ENCODE measurements at places on chromosomes 5 and 9. TPM values are rescaled to one million over a fixed set of nuclear protein-coding genes. Genes with fewer than 3 reads are reported as not detected.

Gene TMEM215
- polyA plus RNA-seq: 0.22 TPM

Gene C5orf63
- polyA plus RNA-seq: 11.6 TPM

DNA sequence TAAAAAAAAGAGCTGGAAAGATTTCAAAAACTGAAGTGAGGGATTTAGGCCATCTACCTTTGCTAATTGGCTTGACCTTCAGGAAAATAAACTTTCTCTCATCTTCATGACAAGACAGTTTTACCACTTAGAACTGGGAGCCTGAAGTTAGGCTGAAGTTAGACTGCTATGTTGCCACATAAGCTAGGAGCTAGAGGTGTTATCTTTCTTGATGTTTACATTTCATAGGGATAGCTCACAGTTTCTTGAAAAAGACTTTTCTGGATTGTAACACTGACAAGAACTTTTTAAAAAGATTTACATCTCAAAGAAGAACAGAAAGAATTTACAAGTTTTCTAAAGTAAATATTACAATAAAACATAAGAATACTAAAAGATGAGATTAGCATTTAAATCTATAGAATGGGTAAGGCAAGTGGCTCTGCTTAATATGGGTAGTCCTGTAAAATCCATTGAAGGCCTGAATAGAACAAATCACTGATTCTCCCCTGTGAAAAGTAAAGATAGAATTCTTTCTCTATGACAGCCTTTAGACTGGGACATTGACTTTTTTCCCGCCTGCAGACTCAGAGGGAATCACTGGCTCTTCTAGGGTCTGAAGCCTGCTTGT, 1665.4 kb upstream of the CDH9 start:
- no peak for DNase-seq

Gene RNF14
- 69.5 TPM for polyA plus RNA-seq

GRCh38 chr5:95181644-95182043, 103.2 kb downstream of the MCTP1 start:
- DNase-seq: no peak

- DNase-seq: no peak
Measured at GRCh38 chr5:96683392-96683791, 21.2 kb downstream of the CAST start.

Gene GRXCR2
- not detected for polyA plus RNA-seq

DNA sequence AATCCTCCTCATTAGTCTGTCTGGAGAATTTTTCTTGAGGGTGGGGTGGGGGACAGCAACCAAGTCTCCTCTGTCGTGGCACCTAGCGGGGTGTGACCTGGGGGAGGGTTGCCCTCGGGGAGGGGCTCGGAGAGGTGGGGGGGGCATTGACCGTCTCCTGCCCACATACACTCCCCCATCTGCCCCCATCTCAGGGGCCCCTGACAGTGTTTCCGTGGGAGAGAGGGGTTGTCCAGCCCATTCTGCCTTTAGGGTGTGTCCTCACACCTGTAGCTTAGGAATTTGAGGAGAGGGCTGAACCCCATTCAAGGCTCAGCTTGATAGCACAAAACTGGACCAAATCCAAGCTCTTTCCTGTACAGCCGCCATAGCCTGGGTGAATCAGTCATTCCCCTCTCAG, 5.9 kb upstream of the CXXC5 start:
- DNase-seq: no peak

Gene FOXD4L5
- 0.29 TPM for polyA plus RNA-seq

- DNase-seq: no peak
Measured at GRCh38 chr5:139664727-139665351, 16.7 kb downstream of the CXXC5 start.

- DNase-seq: no peak
Measured at GRCh38 chr5:8606231-8606630, 737.3 kb downstream of the MTRR start.

- DNase-seq: no peak
Measured at GRCh38 chr9:88180081-88180765, 41.9 kb upstream of the SPATA31C2 start.

Gene CTSV
- polyA plus RNA-seq: 38.4 TPM

DNA sequence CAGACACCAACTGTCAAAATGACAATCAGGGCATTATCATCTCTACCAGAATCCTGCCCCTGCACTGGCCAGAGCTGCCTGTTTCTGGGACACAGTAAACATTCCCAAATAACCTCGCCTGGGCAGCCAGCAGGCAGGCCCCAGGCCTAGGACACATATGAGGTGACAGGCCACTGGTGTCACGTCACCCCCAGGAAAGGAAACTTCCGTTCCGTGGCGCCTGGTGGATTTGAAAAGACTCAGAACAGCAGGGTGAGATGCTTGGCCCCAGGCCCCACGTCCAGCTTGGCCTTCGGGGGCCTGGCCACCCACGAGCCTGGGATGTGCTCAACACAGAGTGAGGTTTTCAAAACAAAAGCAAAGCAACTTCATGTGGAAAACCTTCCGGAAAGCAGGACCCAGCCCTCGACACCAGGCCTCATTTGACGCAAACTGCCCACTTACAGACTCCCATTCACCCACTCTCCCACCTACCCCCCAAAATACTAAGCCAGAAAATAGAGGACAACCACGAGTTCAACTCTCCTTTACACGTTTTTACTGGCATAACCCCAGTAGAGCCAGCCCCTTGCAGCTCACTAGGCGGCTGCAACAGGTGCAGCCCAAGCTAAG, 1.2 kb downstream of the SEMA4D start:
- no peak for DNase-seq

DNA sequence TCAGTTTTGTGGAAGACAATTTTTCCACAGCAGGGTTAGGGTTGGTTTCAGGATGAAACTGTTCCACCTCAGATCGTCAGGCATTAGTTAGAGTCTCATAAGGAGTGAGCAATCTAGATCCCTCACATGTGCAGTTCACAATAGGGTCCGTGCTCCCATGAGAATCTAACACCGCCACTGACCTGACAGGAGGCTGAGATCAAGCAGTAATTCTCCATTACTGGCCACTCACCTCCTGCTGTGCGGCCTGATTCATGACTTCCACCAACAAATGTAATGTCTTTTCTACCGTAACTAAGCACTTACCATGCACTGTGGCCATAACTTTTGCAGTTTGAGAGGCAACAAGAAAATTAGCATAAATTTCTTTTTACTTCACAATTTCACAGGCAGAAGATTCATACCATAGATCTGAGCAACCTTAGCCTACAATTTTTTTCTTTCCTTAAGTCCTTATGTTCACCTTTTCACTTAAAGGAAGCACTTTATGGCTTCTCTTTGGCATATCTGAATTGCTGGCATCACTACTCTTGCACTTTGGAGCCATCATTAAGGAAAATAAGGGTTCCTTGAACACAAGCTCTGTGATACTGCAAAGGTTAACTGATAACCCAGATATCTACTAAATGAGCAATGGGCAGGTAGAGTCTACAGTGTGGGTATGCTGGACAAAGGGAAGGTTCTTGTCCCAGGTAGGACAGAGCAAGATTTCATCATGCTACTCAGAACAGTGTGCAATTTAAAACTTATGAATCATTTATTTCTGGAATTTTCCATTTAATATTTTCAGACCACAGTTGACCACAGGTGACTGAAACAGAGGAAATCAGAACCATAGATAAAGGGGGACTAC, 83.0 kb upstream of the IFNK start:
- no peak for DNase-seq

Gene SLC34A3
- 2.8 TPM for polyA plus RNA-seq

DNA sequence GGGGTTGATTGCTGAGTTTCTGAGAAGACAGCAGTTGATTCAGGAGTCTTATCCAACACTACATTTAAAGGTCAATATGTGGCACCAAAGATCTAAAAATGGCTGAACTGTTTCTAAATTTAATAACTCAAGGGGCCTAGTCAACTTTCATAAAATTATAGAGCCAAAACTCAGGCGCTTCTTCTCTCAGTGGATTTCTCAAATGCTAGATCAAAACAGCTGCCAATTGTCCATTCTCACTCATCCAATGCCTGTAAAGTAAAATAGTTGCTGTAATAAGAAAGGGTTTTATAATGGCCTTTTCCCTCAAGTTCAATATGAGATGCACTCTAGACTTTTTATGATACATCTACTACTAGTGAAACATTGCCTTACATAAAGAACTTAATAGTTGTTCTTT, 26.5 kb downstream of the ADAMTSL1 start:
- DNase-seq: no peak

- no peak for DNase-seq
Measured at GRCh38 chr9:116372786-116373185, 219.2 kb downstream of the PAPPA start.

Gene SPINK13
- polyA plus RNA-seq: 0.17 TPM

DNA sequence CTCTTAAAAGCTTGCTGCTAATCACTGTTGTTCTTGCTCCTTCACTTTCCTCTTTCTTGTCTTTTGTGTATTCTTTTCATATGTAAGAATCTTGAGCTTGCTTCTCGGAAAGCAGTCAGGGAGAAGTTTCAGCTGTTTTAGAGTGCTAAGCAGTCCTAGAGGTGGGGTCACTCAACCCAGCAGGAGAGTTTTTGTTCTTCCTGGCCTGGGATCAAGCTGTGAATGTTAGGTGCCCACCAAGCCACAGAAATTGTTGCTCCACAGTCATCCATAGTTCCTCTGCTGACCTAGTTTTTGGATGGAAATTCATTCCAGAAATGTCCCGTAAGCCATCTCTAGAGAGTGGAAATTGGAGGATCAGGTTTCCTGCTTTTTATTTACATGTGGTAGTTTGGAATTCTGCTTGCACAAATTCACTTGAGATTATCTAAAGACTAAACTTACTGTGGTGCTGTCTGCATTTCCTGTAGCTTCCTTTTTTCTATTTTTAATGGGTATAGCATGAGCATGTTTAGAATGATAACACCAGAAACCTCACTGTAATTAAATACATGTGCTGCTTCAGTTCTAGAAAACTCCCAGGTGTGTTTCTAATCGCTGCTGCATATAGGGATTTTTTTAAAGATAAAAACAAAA, 108.7 kb downstream of the MAST4 start:
- DNase-seq: no peak

Gene N4BP3
- polyA plus RNA-seq: 3.8 TPM

DNA sequence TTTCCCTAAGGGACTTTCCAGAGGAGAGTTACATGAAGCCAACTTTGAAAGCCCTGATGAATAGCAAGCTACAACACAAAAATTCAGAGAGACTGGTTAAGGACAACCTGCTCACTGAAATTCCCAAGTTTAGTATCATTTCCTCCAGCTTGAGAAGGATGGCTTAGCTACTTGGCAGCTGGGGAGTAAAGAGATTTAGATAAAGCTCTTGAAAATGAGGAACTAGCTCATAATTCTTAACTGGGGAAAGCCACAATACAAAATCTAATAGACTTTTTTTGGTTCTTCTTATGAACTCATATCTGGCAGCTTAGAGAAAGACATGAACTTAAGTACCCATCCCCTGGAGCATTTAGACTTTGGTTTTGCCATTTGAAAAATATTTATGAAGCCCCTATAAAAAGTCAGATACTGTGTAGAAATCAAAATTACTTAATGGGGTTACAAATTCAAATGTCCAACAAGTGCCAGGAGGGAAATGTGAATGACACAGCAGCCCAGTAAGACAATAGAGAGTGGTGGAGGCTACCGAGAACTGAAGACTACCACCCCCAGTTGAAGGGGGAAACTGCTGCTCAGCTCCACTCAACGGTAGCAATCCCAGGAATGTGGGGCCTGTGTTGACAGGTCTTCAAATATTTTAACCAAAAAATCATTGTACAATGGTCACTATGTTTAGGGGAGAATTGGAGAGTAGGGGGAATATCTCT, 79.4 kb upstream of the ADRB2 start:
- no peak for DNase-seq

DNA sequence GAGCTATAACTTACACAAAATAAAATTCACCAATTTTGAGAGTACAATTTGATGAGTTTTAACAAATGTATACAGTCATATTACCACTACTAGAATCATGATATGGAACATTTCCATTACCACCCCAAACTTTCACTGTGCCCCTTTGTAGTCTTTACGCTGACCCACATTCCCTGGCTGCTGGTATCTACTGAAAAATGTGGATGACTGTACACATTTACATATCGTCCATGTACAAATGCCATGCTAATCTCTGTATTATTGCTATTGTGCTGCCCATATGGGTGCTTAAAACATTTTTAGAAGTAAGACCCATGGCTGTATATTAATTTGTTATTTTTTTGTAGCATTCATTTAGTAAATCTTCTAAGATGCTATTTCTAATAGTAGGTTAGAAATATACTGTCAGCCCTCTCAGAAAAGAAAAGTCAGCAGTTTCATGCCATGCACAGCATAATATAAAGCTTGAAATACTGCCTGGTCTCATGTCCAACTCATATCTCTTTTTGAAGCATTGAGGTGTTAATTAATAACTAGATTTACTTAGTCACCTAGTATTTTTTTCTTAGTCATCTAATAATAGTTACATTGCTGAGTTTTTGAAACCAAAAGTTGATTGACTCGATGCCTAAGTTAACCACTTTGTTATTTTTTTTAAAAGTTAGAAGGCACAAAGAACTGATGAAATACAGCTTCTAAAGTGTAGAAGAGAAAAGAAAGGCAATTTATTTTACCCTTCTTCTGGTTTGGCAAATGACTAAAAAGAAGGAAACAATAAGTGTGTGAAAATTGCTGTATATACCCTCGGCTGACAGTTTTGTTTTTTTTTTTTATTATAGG, 188.3 kb upstream of the MEF2C start:
- no peak for DNase-seq

Gene CYSRT1
- polyA plus RNA-seq: 3.1 TPM

- no peak for DNase-seq
Measured at GRCh38 chr9:74765481-74765971, 122.2 kb downstream of the TRPM6 start.

DNA sequence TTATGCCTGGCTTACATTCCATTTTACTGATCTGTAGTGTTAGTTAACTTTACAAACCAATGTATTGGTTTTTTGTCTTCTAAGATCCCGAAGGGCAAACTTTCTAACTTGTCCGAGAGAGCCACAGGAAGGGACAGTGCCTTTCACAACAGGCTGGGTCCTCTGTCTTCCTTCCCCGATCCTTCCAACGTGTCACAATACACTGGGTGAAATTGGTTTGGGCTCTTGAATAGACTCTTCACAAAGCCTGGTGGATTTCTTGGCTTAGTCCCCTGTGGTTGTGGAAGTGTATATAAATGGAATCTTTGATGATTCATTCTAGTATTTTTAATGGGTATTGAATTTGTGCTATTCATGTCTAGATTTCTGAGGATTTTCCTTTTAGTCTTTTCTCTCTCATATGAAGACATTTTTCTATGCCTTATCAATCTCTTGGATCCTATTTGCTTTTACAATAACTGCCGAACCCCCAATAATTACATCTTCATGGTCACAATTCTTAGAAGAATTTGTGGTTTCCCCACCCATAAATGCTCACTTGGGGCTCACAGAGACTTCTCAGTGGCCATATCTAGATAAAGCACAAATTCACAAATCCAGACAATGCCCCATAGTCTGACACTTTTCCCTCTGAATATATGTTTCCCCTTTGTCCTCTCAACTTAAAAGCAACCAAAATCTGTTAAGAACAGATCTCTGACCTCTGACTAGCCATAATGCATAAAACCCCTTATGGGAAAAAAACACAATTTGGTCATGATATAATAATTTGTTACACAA, 107.7 kb downstream of the MTRR start:
- DNase-seq: no peak

DNA sequence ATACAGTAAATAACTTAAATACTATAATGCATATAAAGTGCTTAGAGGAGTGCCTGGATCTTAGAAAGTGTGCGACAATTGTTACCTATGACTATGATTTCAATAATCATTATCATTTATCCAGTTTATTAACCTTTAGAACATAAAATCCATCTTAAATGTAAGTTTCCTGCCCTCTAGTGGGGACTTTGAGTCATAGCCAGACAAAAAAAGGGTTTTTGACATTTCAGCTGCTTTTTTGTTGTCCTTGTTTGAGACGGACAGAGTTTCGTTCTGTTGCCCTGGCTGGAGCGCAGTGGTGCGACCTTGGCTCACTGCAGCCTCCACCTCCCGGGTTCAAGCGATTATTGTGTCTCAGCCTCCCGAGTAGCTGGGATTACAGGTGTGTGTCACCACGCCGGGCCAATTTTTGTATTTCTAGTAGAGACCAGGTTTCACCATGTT, 9.7 kb upstream of the C9orf152 start:
- DNase-seq: no peak

Data from right renal cortex interstitium (tissue), 3 donors.